ENCODE measurements at places on chromosomes 3 and 15.

DNA sequence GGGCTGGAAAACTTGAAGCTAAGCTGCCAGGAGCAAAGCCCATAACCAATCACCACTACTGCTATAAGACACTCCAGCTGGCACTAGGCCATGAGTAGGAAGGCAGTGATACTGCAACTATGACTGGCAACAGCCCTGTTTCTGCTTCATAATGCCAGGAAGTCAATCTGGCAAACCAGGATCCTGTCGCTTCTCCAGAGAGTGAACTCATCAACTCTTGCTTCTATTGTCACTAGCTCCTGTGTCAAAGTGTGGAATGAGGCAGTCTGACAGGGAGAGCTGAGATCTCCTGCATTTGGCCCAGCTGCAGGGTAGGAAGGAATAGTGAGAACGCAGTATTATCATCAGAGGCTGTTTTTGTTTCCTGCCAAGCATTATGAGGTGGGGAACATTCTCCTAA, 105.3 kb downstream of the CTNNB1 start:
- no peak for DNase-seq

GRCh38 chr3:102826636-102827035, 391.8 kb downstream of the ZPLD1 start:
- DNase-seq, result no peak

GRCh38 chr3:123163141-123163540, 38.6 kb upstream of the SEC22A start:
- no peak for DNase-seq

GRCh38 chr3:115989684-115990421, 366.5 kb downstream of the GAP43 start:
- peak; percentile 61 for DNase-seq

GRCh38 chr3:14231998-14232501, 53.4 kb downstream of the LSM3 start:
- no peak for DNase-seq

- DNase-seq, result no peak
Measured at GRCh38 chr15:70407336-70407670, 309.6 kb upstream of the TLE3 start.

DNA sequence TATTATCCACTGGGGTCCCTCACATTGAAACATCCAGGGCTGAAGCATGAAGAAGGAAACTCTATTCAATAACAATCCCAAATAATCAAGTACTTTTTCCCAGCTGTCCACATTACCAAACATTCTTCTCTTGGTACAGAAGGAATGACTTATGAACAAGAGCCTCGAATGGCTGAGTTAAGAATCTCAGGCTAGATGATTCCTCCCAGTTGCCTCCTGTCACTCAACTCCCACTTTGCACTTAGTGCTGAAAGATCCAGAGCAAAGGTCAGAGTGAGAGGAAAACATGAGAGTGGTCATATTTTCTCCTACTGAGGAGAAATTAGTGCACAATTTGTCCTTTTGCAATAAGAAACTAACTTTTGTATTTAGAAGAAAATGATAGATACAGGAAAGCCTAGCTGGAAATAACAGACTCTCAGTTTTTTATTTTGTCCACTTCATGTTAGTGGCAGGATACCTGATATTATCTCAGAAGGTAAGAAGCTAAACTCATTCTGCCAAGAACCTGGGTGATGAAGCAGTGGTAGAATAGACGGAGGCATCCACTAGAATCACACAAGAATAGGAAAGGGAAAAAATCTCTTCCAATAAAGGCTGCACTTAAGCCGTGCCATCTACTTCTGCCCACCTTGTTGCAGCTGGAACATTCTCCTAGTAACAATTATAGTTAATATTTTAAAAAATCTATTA, 46.2 kb downstream of the GADL1 start:
- DNase-seq, result no peak

DNA sequence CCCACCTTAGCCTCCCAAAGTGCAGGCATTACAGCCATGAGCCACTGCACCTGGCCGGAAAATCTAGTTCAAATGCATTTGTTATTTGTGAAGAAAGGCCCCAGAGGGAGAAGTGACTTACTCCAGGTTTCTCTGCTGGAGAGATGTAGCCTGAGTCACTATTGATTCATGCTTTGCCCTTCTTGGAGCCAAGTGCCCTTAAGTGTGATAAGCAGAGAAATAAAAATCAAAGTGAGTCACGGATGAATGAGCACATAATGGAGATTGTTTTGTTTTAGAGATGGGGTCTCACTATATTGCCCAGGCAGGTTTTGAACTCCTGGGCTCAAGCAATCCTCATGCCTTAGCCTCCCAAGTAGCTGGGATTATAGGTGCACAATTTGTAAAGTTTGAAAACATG, 33.1 kb downstream of the CDC25A start:
- DNase-seq, result peak; percentile 73

- no peak for DNase-seq
Measured at GRCh38 chr15:48415036-48415886, 84.0 kb downstream of the DUT start.

DNA sequence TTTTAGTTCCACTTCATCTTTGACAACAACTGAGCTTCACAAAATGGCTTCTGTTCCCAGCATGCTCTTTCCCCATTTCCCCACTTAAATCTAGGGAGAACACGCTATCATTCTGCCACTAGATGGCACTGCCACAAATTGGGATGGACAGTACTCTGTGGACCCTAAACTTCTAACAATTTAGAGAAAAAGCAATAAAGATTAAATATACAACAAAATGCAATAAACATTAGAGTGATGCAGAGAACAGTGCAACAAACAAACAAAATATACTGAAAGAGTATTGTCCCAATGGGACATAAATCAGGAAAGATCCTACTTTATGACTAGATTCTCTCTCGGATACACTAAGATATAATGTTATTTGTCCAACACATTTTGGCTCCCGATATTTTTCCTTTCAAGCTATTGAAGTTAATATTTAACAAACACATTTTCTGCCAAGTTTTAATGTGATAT, 169.7 kb upstream of the TMCO5A start:
- peak; percentile 71 for DNase-seq

- DNase-seq, result no peak
Measured at GRCh38 chr15:43771816-43772215, 5.0 kb downstream of the ELL3 start.

DNA sequence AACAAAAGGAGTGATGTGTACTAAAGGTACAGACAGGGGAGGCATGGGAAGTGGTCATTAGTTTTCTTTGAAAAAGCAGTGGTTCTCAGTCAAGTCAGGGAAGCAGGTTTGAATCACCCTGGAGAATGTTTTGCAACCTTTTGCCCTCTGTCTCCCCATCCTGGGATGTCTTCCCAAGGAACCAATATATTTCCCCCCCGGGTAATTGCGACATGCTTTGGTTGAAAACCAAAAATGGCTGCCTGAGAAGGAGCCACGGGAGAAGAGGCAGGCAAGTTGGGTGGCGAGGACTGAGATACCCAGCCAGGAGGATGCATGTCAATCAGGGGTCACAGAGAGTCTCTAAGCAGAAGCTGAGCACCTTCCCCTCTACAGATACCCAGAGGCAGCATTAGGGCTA, 20.2 kb upstream of the PPP1R2 start:
- no peak for DNase-seq

DNA sequence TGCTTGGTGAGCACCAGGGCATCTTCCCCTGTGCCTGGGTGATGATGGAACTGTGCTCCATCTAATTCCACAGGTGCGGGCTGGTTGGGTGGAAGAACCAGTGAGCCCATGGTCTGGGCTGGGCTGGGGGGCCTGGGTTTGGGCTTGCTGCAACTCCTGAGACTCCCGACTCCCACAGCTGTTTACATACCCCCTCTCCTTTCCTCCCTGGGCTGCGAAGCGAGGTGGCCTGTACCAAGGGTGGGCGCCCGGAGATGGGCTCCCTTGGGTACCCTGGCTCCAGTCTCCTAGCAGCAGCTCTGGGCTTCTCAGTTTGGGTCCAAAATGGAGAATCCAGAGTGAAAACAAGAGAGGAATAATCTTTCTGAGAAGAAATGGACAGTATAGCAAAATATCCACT, 5.6 kb downstream of the FAM98B start:
- DNase-seq, result no peak

GRCh38 chr15:63090472-63090871, 31.2 kb upstream of the LACTB start:
- no peak for DNase-seq

GRCh38 chr3:40930131-40930538, 269.2 kb upstream of the CTNNB1 start:
- DNase-seq, result no peak

DNA sequence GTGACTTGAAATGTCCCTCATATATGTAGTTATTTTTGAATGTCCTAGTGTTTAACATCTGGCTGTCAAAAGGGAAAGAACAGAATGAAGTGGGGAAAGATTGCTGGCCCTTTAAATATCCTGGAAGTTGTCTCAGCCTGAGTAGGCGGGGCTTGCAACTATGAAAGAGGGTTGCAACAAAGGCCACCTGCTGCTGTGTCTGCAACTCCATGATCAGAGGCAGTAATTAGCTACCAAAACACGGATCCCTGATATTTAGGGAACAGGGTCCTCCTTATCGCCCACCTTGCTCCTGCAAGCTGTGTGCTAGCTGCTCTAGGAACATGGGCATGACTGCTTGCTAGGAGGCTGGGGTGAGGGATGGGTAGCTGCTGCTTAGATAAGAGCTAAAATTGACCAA, 100.2 kb upstream of the CFAP20DC start:
- no peak for DNase-seq

GRCh38 chr3:9196020-9196419, 53.4 kb downstream of the SRGAP3 start:
- DNase-seq, result no peak

GRCh38 chr15:51647128-51647562, 24.6 kb upstream of the DMXL2 start:
- DNase-seq, result peak; percentile 63

- DNase-seq, result no peak
Measured at GRCh38 chr3:185756477-185756876, 68.4 kb downstream of the IGF2BP2 start.

DNA sequence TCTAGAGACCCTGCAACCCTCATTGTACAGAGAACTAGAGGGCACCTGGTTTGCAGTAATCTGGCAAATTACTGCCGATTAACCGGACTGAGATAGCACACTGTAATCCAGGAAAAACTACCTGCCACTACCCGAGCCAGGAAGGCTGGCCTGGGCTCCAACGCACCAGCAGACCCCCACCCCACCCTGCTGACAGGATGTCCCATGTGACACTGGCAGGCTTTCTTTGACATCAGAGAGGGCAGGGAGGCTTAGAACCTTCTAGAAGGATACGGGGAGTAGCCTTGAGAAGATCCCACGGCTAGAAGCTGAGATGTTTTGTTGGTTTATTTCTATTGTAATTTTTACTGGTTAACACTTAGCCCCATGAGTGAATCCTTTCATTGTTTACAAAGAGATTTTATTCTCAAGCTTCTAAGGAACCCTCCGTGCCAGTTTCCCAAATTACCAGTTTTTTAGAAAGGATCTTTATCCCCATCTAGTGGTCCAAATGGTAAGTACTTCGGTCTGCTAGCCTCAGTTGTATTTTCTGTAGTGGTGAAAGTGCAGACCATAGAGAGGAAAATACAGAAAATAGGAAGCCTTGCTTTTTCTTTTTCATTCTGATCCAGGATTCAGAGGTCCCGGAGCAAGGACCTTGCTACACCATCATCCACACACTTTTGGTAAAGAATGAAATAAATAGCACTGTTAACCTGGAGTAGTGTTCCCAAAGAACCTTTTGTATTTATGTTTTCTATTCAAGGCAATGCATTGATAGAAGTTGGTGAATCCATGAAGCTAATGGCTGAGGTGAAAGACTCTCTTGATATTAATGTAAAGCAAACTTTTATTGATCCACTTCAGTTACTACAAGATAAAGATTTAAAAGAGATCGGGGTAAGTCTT, 81.9 kb upstream of the ADAMTSL3 start:
- peak; percentile 51 for DNase-seq

DNA sequence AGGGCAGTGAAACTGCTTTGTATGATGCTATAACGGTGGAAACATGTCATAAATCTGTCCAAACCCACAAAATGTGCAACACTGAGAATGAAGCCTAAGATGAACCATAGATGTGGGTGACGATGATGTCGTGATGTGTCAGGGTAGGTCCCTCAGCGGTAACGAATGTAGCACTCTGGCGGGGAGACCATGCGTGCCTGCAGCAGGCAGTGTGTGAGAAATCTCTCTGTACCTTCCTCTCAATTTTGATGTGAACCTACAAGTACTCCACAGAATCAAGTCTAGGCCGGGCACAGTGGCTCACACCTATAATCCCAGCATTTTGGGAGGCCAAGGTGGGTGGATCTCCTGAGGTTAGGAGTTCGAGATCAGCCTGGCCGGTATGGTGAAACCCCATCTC, 268.2 kb upstream of the LYSMD4 start:
- no peak for DNase-seq

- DNase-seq, result peak; percentile 90
Measured at GRCh38 chr3:39180546-39181346, 11.6 kb downstream of the XIRP1 start.

- DNase-seq, result no peak
Measured at GRCh38 chr3:137789236-137789635, 25.1 kb downstream of the SOX14 start.

GRCh38 chr3:15214758-15215157, 8.7 kb downstream of the CAPN7 start:
- DNase-seq, result no peak

- no peak for DNase-seq
Measured at GRCh38 chr3:112084980-112085705, 1.0 kb upstream of the C3orf52 start.

GRCh38 chr15:33623010-33623409, 312.2 kb downstream of the RYR3 start:
- no peak for DNase-seq

GRCh38 chr3:37241880-37242279, 67.5 kb upstream of the LRRFIP2 start:
- DNase-seq, result no peak

DNA sequence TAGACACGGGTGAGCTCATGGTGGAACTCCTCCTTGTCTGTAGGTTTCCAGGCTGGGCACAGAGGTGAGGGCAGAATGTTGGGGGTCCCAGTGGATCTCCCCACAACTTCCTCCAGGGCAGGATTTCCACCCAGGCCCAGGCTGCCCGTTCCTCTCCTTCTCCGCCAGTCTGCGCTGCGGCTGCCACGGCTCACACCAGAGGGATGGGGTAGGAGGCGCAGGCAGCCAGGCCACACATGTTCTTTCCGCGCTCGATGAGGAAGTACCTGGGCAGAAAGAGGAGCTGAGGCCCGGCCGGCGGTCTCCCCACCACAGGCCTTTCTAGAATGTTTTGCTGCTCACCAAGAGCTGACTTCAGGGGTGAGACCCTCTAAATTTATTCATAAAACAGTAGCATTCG, 22.9 kb downstream of the CTSH start:
- DNase-seq, result no peak

- DNase-seq, result no peak
Measured at GRCh38 chr3:5441401-5441800, 253.9 kb downstream of the EDEM1 start.

All from AG08395 (cell line).